ENCODE measurements at places on chromosomes 2 and 18. TPM values are rescaled to one million over a fixed set of nuclear protein-coding genes. Genes with fewer than 3 reads are reported as not detected.

Gene NOL4
- total RNA-seq: 0.56 TPM

Gene NAGK
- total RNA-seq: 150 TPM

Gene PRSS56
- total RNA-seq: not detected

Gene SAG
- not detected for total RNA-seq

Gene PTPRN
- not detected for total RNA-seq

Gene DSC3
- total RNA-seq: 0.24 TPM

Gene FHOD3
- 2.5 TPM for total RNA-seq

- DNase-seq: no peak
Observed at GRCh38 chr2:16218625-16219024, 278.3 kb downstream of the MYCN start.

DNA sequence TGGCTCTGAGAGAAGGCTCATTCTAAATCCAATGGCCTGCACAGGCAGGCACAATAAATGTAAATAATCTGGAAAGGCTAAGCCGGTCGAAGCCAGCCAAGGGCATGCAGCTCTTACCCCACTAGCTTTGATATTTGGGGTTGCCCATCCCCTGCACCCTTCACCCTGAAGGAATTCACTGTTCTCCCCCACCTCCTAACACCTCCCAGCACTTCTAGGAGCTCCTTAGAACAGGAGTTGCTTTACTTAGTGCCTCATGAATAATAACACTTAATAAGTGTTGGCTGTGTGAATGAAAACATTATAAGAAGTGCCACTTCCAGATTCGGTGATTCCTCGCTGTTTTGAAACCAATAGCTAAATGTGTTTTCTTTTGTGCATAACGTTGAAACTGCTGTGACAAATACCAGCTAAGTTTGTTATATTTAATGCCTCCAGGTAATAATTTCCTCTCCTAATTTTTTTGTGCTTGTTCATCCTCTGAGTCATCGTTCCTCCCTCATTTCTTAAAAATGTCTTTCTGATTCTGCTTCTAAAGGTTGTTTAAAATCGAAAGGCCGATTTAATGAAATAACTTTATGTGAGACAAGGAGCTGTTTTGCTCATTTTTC, 458.8 kb downstream of the METTL4 start:
- no peak for DNase-seq

GRCh38 chr2:241286348-241287090, 29.0 kb downstream of the HDLBP start:
- no peak for DNase-seq

DNA sequence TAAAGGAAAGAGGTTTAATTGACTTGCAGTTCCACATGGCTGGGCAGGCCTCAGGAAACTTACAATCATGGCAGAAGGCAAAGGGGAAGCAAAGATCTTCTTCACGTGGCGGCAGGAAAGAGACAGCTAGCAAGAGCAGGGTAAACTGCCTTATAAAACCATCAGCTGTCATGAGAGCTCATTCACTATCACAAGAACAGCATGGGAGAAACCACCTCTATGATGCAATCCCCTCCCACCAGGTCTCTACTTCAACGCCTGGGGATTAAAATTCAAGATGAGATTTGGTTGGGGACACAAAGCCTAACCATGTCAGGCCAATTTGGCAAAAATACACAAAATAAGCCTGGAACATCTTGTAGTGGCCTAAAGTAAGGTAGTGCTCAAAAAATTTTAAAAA, 152.6 kb downstream of the COL6A3 start:
- no peak for DNase-seq

GRCh38 chr18:79852561-79853302, 55.0 kb downstream of the KCNG2 start:
- no peak for DNase-seq
